ENCODE measurements at places on chromosomes 12 and 14.
A peak's percentile ranks its signal among the peaks of the same experiment; 100 is the strongest.

DNA sequence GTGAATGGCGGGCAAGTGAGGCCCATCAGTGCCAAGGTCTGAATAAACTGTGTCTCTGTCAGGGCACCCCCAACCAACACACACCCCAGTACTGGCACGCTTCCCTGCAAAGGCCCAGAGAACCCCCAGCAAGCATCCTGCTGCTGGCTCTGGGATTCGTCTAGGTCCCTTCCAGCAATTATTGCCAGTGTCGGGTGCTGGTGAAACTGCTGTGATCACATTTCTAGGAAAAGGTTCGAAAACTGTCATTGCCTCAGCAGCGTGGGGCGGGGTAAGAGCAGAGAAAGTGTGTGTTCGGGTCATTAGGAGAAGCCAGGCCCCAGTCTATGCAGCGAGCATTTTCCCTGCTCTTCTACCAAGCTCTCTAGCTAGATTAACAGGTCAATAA lies 2.5 kb downstream of the FAM222A start:
- no peak for DNase-seq

GRCh38 chr12:50728417-50728816 lies 35.5 kb upstream of the ATF1 start:
- DNase-seq = no peak

GRCh38 chr12:91753649-91754048 lies 392.0 kb downstream of the BTG1 start:
- no peak for DNase-seq

GRCh38 chr12:116204169-116204568 lies 73.3 kb downstream of the MED13L start:
- no peak for DNase-seq

- no peak for DNase-seq
Measured at GRCh38 chr12:113170457-113170856, 14.8 kb downstream of the DDX54 start.

DNA sequence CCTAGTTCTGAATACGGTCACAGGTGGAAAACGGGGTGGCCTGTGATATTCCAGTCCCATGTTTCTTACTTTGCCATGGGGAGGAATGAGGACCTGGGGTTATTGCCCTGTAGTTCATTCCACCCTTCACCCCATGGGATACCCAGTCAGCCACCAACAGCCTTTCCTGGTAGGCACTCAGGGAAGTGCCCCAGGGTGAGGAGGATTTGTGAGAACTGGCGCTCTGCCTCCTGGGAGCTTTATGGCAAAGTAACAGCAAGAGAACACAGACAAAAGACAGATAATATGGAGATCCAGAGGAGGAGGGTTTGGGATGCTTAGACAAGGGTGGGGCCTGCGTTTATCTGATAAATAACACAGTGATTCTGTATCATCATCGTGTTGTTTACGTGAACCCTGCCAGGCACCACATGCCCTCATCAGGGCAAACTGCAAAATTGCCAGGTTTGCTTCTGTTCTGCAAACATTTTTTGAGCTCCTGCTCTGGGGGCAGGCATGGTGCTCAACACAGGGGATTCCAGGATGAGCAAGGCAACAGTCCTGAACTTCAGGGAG lies 223.5 kb downstream of the SLC41A2 start:
- DNase-seq = no peak

DNA sequence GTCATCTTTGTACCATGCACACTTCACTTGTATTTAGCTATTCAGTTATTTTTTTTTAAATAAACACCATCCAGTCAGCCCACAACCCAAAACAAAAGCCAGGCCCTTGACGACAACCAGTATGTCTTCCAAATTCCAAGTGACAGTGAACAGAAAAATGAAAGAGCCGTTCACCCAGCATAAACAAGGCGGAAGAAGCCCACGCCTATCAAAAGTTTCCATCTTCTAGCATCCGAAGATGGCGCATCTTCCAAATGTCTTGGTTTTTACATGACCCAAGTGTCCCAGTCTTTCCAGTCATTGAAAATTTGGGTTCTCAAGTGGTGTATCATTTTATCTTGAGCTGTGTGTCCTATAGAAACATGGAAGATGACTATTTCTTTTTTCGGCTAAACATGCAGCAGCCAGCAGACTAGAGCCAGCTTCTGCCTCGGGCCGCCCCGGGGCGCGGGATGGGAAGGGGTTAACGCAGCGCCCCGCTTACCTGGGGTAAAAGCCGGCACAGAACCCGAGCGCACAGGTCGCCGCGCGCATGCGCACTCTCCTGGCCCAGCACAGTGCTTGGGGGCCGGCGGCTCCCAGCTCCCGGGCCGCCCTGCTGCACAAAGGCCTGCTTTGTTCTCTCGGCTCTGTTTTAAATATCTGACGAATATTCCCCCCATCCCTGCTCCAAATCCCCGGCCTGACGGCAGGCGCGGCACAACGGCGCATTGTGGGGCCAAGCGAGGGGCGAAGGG lies 164.8 kb downstream of the ZFP36L1 start:
- peak; percentile 67 for DNase-seq

- DNase-seq = no peak
Measured at GRCh38 chr12:121942145-121942718, 23.8 kb downstream of the CFAP251 start.

DNA sequence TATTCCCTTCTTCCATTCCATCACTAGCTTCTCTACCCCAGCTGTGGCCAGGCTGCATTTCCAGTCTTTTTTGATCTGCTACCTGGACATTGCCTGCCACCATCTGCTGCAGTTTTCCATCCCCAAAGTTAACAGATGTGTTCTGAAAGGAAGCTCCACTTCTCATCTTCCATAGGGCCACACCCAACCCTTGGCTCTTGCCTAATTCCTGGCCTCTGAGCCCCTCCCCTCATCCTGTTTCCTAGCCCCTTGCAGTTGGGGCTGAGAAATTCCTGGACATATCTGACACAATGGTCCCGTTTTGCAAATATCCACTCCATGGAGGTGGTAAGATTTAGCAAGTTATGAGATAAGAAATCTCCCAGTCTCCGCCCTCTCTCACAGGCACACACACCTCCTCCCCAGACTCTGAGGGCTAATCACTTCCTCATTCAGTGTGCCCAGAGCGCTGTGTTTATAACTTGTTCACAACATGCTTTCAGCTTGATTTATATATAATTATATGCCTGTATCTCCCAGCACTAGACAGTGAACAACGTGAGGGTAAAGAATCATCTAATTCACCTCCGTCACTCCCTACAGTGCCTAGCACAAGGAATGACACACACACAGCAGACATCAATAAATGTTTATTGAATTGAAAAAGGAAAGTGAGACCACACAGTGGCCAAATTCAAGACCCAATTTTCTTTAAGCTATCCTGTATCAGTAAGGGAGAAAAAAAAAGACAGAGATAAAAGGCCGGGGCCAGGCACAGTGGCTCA lies 13.4 kb downstream of the SMUG1 start:
- DNase-seq = no peak

- DNase-seq = no peak
Measured at GRCh38 chr12:77471801-77472200, 358.9 kb upstream of the NAV3 start.

- no peak for DNase-seq
Measured at GRCh38 chr12:5520037-5520436, 88.1 kb downstream of the NTF3 start.

- no peak for DNase-seq
Measured at GRCh38 chr14:95320078-95320895, 579 bp upstream of the CLMN start.

- no peak for DNase-seq
Measured at GRCh38 chr12:94670898-94671297, 20.5 kb upstream of the TMCC3 start.

- no peak for DNase-seq
Measured at GRCh38 chr12:30064906-30065305, 281.2 kb upstream of the TMTC1 start.

GRCh38 chr12:54404061-54405004 lies 14.7 kb downstream of the ITGA5 start:
- peak; percentile 66 for DNase-seq

DNA sequence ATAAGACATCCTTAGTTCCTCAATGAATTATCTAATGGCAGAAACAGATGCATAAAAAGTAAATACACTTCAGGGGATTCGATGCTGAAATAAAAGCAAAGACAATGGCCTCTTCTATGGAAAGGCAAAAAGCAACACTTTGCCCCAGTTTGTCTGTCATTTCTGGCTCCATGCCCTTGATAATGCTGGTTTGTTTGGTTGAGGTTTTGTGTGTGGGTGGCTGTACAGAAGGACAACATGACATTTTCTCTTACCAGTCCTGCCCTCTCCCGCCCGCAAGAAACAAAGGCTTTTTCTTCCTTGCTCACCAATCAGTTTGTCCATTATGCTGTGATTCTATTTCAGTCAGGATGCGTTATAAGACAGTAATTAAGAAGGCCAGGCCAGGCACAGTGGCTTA lies 18.1 kb upstream of the WDR89 start:
- DNase-seq = no peak

GRCh38 chr14:90741682-90741946 lies 74.6 kb downstream of the TTC7B start:
- DNase-seq = no peak

GRCh38 chr14:76754586-76754985 lies 6.7 kb upstream of the VASH1 start:
- DNase-seq = no peak

DNA sequence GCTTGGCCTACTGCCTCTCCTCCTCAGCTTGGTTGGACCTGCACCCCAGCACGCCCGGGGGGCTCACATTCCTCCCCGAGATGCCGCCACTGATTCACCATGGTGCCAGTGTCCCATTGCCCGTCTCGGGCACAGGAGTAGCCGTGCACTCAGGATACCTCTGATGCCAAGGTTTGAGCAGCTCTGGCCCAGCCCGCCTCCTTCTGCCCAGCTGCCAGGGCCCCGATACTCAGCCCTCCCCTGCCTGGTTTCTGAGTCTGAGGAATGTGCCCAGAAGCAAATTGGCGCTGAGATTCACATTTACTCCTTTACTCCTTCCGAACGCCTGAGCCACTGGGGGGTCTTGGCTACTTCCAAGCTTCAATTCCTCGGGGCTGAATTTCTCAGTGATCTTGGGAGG lies 63.5 kb downstream of the NINJ2 start:
- no peak for DNase-seq

DNA sequence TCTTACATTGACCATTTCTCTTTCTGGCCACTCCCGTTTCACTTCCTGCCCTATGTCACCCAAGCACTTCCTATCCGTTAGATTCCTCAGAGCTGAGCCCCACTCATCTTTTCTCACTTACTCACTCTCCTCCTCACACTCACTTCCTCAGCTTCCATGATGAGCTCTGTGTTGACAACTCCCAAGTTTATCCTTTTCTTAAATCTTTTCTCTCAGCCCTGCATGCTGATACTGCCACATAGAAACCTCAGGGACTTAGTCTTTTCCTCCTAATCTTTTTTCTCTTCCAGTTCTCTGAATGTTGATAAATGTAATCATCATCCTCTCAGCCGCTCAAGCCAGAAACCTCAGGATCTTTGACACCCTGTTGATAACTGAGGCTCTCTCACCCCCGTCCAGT lies 99.6 kb downstream of the ANO6 start:
- no peak for DNase-seq

DNA sequence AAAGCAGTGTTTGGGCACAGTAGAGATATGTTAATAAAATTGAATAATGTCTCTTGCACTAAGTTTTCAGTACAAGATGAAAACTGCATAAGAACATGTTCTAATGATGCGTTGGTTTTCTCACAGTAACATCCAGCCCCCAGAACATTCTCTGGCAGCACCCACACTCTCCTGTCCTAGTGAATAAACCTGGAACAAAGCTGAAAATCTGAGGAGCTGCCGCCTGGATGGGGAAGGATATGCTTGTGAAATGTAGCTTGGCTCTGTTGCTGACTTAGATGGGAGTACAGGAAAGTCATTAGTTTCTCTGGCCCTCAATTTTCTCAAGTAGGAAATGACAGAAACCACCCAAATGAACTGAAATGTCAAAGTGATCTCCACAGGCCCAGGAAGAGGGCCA lies 323.8 kb downstream of the APAF1 start:
- no peak for DNase-seq

- no peak for DNase-seq
Measured at GRCh38 chr12:107369679-107370078, 276.3 kb upstream of the CRY1 start.

- DNase-seq = no peak
Measured at GRCh38 chr12:119990382-119990874, 1.4 kb downstream of the BICDL1 start.

GRCh38 chr12:70534466-70534865 lies 102.8 kb downstream of the PTPRB start:
- DNase-seq = no peak

GRCh38 chr14:101506926-101507835 lies 54.1 kb upstream of the DIO3 start:
- no peak for DNase-seq

DNA sequence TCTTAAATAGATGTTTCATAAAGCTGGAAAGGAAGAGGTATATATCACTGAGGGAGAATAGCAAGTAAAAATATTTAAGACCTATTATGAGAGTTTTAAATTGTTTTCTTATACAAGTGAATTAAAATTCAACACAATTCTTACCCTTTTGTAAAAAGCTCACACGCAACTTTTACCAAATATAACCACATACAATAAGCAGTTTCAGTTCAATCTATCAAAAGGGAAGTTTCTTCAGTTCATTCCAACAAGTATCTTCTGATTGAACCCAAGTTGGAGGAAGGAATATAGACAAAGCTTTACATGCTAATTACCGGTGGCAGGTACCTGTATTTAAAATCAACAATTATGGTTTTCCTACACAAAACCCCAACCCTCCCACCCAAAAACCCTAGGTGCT lies 41.1 kb downstream of the GTF2A1 start:
- no peak for DNase-seq

- DNase-seq = no peak
Measured at GRCh38 chr14:101124815-101125214, 221.3 kb upstream of the RTL1 start.

GRCh38 chr14:32764131-32764530 lies 174.5 kb upstream of the NPAS3 start:
- DNase-seq = no peak

GRCh38 chr14:71942904-71943694 lies 10.9 kb downstream of the RGS6 start:
- DNase-seq = no peak

DNA sequence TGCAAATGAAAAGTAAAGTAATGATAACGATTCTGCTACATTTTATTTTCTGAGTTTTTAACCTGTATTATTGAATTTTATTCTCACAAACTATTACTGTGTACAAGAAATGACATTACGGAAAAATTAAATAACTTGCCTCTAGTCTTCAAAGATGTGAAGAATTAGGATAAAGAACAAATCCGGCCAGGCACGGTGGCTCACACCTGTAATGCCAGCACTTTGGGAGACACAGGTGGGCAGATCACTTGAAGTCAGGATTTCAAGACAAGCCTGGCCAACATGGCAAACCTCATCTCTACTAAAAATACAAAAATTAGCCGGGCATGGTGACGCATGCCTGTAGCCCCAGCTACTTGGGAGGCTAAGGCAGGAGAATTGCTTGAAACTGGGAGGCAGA lies 1584.4 kb upstream of the SEL1L start:
- DNase-seq = no peak

- no peak for DNase-seq
Measured at GRCh38 chr12:67147447-67147846, 121.7 kb upstream of the CAND1 start.

- DNase-seq = no peak
Measured at GRCh38 chr12:49165114-49165513, 23.8 kb downstream of the TUBA1A start.
